ENCODE measurements at places on chromosomes 11 and 22.

GRCh38 chr11:72352859-72353551 lies 81.3 kb downstream of the CLPB start:
- DNase-seq, result peak; percentile 22

GRCh38 chr22:44795701-44796630 lies 43.6 kb downstream of the ARHGAP8 start:
- DNase-seq, result no peak

DNA sequence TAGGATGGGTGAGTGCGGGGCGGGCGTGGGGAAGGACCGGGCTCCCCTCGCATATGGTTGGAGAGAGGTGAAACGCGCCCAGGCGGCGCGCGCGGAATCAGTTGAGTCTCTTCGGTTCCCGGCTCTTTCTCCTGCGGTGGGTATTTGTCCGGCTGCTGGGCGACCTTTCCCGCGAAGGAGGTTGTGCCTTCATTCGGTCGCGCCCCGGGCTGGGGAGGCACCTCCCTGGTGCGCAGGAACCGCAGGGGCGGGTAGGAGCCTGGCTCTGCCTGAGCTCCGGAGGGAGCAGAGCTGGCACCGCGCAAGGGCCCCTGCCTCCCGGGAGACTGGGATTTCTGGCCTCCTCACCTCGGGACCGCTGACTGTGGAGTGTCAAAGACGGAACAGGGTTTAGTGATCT lies 27.5 kb downstream of the SAA4 start:
- DNase-seq, result no peak

DNA sequence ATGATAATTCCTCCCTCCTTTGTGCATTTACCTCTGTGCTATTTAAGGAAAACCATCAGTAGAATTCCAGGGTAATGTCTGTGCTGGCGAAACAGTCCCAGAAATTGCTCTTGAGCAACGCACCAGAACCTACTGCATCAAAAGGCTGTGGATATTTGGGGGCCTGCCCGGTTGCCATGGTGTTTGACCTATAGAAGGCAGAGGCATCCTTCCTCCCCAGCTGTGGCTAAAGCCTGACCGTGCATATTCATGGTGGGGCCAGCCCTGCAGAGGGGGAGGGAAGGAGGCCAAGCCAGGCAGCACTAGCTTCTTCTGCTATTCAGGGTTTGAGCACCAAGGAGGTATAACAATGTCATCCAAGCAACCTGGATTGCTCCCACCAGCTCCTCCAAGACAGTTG lies 215.0 kb upstream of the E2F8 start:
- no peak for DNase-seq

DNA sequence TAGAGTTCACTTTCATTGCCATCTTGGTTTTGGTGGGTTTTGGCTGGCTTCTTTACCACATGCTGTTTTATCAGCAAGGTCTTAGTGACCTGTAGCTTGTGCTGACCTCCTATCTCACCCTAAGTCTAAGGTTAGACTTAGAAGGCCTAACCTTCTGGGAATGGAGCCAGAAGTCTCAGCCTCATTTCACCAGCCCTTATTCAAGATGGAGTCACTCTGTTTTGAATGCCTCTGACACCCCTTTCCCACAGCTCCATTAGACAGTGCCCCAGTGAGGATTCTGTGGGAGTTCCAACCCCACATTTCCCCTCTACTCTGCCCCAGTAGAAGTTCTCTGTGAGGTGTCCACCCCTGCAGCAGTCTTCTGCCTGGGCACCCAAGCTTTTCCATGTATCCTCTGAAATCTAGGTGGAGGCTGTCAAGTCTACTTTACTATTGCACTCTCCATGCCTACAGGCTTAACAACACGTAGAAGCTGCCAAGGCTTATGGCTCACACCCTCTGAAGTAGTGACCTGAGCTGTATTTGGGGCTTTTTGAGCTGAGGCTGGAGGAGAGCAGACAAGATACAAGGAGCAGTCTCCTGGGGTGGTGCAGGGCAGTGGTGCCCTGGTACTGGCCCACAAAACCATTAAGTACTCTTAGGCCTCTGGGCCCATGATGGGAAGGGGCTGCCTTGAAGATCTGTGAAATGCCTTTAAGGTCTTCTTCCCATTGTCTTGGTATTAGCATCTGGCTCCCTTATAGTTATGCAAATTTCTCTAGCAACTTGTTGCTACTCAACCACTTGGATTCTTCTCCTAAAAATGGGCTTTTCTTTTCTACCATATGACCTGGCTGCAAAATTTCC lies 65.9 kb upstream of the SC5D start:
- DNase-seq, result no peak

- DNase-seq, result no peak
These were observed 332.2 kb downstream of the LUZP2 start for GRCh38 chr11:24828938-24829605.

GRCh38 chr11:76267556-76267955 lies 61.3 kb upstream of the WNT11 start:
- no peak for DNase-seq

DNA sequence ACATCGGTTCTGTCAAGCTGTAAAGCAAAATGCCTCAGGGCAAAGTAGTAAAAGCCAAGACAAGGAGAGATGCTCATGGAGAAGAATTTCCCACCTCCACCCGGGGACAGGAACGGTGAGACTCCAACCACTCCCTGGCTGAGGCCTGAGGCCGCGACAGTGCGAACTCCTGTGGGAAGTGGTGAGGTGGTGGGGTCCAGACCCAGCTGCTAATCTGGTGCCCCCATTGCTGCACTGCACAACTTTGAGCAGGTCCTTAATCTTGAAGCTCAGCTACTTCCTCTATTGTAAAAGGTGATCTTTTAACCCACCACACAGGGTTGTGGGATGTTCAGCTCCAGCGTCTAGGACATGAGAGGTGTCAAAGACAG lies 83.9 kb downstream of the ZC3H12C start:
- DNase-seq, result no peak

DNA sequence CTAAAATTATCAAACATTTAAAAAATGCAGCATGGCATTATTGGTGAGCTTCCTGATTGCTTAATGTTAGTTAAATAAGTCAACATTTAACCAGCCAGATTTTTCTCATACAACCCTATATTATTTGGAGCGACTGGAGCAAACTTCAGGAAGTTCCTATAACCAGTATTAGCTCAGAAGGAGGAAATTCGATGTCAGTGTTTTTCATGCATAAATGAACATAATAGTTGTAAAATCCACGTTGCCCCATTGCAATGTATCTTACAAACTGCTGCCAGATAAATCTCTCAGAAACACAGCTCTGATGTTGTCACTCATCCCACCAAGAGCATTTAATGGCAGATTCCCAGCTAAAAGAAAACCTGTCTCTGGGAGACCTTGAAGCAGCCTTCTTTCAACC lies 278.5 kb downstream of the CASP12 start:
- DNase-seq, result no peak

DNA sequence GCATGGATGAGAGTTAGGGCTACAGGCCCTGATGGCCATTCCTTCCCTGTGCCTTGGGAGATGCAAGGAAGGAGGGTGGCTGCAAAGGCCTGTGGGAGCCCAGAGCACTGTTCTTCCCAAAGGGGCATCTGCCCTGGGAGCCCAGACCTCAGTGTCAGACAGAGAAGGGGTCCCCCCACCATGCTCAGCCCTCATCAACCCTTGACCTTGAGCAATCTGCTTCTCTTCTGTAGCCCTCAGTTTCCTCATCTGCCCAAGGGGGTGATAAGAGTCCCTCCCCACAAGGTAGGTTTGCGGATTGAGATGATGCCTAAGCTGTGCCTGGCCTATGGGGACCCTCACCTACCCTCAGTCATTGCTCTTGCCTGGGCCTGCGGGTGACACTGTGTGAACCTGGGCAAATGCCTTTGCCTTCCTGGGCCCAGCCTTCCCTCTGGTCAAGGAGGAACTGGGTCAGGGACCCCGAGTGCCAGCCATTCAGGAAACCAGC lies 47.5 kb downstream of the IGLL5 start:
- no peak for DNase-seq

DNA sequence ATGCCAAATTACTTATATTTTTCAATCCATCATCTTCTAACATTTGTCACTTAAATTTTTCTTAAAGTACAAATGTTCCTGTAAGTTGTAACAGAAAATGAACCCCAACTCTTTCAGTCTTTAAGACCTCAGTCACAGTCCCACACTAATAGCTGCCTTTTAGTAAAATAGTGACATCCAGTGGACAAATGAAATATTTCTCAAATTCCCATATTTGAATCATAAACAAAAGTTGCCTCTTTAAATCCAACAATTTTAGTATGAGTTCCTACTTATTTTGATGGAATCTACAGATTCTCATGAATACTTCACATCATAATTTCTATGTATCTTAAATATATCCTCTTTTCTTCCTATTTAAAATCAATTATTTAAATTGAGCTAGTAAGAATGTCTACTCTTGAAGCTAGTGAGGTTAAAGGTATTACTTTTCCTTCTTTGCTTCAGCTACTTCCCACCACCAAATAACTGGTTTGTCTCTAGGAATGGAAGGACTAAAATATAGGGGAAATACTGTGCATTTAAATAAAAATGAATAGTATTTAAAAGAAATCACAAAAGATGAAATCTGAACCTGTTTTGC lies 9.2 kb downstream of the LIN7C start:
- no peak for DNase-seq

DNA sequence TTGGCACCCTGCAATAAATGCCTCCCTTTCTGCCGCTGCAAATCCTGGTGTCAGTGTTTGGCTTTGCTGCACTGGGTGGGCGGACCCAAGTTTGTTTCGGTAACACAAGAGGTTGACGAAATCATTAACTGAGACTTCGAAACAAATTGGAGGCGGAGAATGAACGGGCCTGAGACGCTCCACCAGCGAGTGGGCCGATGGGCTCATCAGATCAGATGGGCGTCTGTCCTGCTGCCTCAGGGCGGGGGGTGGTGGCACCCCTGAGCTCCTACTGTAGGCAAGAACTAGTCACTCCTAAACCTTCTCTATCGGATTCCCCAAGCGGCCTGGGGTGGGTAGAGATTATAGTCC lies 918 bp upstream of the CAPN5 start:
- no peak for DNase-seq

- no peak for DNase-seq
These were observed 27.6 kb downstream of the TP53I11 start for GRCh38 chr11:44923115-44923514.

DNA sequence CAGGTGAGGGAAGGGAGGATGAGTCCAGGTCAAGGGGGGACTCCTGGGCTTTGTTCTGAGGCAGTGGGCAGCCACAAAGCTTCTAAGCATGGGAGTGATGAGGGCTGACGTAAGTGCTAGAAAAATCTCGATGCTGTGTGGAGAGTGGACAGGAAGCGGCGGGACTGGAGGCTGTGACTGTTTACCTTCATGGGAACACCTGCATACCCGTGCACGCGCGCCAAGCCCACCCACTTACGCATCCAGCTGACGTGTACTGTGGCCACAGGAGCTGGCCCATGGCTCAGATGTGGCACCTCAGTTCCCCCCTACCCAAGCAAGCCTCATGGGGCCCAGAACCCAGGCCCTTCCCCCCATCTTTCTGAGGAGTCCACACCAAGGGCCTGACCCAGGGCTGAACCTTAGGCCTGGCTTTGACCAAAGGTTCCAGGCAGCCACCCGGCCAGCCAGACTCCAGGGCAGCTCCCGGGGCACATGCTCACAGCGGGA lies 14.0 kb downstream of the MYRF start:
- no peak for DNase-seq

GRCh38 chr11:22597062-22597461 lies 28.6 kb downstream of the FANCF start:
- DNase-seq, result no peak

DNA sequence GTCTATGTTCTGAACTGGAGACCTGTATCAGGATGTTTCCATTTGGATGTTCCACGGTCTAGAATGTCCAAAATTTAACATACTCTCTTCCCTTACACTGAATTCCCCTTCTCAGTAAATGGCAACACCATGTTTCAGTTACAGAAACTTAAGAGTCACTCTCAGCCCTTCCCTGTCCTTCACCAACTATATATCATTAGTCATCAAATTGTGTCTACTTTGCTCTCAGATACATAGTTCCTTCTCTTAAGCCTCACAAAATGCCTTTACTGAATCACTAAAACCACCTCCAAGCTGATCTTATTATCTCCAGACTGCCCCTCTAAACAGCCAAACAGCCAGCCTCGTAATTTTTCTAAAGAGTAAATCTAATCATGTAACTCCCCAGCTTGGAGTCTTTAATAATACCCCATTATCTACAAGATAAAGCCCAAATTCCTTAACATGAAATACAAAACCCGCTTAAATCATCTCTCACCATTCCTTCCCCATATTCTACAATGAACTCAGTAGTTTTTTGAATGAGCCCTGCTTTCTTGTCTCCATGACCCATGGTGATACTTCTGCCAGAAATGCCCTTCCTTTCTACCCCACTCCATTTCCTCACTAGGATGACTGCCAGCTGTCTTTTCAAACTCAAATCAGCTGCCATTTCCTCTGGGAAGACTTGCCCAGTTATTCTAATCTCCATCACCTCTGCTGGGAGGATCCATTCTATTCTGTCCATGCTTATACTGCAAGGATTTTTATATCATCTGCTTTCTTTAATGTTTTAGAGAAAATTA lies 102.7 kb upstream of the ARHGAP42 start:
- DNase-seq, result no peak

- DNase-seq, result no peak
These were observed 5.4 kb downstream of the RNF121 start for GRCh38 chr11:71934213-71934612.

DNA sequence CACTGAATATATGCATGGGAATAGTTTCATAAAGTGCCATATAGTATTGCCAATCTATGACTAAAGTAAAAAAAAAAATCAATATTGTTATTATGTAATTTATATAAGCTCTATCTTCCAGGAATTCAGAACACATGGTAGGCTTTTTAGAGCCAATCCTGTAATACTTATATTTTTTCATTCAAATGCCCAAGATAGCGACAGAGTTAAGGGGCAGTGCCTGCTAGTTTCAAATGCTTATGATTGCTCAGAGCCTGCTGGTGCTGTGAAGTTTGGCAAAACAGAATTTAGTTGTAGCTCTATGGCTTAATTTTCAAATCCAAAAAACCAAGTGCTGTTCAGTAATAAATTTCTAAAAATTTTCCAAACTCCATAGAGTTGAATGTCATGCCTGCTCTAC lies 39.0 kb upstream of the BLID start:
- DNase-seq, result no peak

- no peak for DNase-seq
These were observed 96.4 kb upstream of the BIRC3 start for GRCh38 chr11:102220728-102221467.

- no peak for DNase-seq
These were observed 4.8 kb upstream of the FBXO7 start for GRCh38 chr22:32469799-32470212.

DNA sequence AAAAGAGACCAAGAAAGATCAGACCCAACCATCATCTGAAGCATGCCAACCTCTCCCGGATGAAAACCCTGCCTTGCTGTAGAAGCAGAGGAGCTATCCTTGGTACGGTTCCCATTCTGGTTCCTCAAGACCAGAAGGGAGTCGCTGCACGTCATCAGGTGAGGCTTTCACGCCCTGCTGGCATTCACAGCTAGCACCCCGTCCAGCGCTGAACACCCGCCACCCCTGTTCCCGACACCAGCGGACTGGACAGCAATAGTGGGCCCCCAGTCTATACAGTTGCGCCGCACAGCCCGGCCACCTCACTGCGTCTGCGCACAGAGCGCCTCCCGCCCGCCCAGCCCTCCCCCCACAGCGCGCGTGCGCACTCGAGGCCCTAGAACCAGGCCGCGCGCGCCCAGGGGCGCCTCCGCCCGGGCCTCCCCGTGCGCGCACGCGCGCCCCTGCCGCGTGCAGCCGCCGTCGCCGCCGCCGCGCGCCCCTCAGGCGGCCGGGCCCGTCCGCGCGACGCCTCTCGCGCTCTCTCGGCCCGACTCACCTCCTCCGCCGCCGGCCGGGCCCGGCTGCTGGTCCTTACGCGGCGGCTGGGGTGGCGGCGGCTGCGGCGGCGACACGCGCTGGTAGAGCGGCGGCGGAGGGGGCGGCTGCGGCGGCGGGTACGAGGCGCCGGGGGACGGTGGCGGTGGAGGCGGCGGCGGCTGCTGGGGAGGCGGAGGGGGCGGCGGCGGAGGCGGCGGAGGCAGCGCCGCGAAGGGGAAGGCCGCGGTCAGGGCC lies 706 bp downstream of the SF1 start:
- DNase-seq, result peak; percentile 90
